ENCODE measurements at places on chromosomes 1 and 21. TPM values are rescaled to one million over a fixed set of nuclear protein-coding genes. Genes with fewer than 3 reads are reported as not detected.
A peak's percentile ranks its signal among the peaks of the same experiment; 100 is the strongest.

GRCh38 chr1:176826265-176826664 is 338.2 kb downstream of the ASTN1 start:
- no peaks in the 10 kb centered on the region for H3K27me3 ChIP-seq
- H3K4me1 ChIP-seq: no peaks in the 10 kb centered on the region
- H3K36me3 ChIP-seq: no peaks in the 10 kb centered on the region
- H3K27ac ChIP-seq: no peak overlapping the region

Gene DNAI4
- total RNA-seq: 5.9 TPM

GRCh38 chr1:230441183-230442029 is 15.3 kb upstream of the PGBD5 start:
- no peaks in the 10 kb centered on the region for H3K36me3 ChIP-seq
- H3K27me3 ChIP-seq: no peaks in the 10 kb centered on the region
- no peak for DNase-seq

DNA sequence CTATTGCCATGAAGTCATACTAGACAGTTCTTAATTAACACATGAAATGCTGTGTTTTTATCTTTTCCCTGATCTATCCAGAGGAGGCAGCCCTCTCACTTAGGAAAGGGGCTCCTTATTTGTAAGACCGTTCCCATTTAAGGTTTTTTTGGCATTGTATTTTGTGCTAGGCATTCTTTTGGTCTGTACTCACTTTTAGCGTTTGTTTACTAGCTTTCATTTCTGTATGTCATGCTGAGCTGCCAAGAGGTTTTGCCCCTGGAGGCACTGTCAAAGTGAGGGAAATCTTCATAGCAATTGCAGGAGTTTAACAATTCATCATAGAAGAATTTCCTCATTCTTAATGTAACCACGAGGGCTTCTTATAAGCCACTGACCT is 59.5 kb downstream of the MTR start:
- H3K4me3 ChIP-seq: no peak overlapping the region
- H3K4me1 ChIP-seq: no peaks in the 10 kb centered on the region
- H3K27ac ChIP-seq: no peak overlapping the region
- peaks cover 11% of the 10 kb centered on the region for H3K36me3 ChIP-seq
- H3K27me3 ChIP-seq: no peaks in the 10 kb centered on the region

- H3K27me3 ChIP-seq: no peaks in the 10 kb centered on the region
- H3K27ac ChIP-seq: no peak overlapping the region
- DNase-seq: no peak
- H3K4me1 ChIP-seq: no peaks in the 10 kb centered on the region
Observed at GRCh38 chr1:54816130-54816529, 15.0 kb upstream of the TTC22 start.

DNA sequence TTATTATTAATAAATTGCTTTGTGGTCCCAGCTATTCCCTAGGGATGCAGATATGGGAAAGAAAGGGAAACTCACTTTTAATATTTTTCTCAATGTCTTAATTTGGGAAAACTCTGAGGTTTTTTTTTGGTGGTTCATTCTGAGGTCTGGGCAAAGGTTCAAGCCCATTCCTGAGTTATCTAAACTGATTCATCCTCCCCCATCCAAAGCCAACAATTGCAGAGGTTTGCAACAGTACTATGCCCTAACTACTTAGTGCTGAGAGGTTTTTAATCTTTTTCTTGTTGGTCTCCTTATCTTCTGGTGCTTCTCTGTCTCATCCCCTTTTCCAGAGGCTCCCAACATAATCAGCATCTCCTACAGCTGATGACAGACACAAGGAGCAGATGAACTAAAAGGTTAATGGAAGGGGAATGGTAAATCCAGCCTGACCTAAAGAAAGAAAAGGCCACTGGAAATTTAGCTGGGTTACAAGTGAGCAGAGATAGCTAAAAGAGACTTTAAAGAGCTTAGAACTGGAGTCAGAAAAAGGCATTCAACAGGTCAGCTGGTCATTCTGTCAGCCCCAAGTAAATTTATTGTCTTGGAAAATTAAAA is 390.4 kb downstream of the TGFB2 start:
- no peaks in the 10 kb centered on the region for H3K36me3 ChIP-seq
- DNase-seq: no peak
- H3K4me3 ChIP-seq: no peak overlapping the region
- H3K27me3 ChIP-seq: no peaks in the 10 kb centered on the region

DNA sequence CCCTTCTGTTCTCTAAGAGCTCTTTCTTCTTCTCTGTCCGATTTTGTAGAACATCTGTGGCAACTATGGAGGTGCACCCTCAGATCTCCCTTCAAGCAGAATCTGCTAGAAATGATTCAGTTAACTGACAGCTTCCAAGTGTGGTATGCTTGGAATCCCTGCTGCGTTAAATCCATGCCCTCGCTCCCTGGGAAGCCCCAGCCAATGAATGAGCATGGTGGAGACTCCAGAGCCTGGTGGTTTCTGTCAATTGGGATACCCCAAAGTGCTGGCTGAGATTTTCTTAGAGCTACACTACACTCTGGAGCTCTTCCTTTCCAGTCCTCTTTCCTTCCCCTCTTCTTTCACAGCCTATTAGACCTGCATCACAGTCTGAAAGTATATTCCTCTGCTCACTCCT is 116.3 kb upstream of the C1orf21 start:
- no peaks in the 10 kb centered on the region for H3K4me1 ChIP-seq
- H3K36me3 ChIP-seq: no peaks in the 10 kb centered on the region
- H3K27me3 ChIP-seq: no peaks in the 10 kb centered on the region
- no peak overlapping the region for H3K4me3 ChIP-seq
- no peak overlapping the region for H3K27ac ChIP-seq
- DNase-seq: no peak

GRCh38 chr21:28332796-28333195 is 659.9 kb downstream of the LTN1 start:
- H3K27me3 ChIP-seq: no peaks in the 10 kb centered on the region
- no peak overlapping the region for H3K27ac ChIP-seq
- no peaks in the 10 kb centered on the region for H3K36me3 ChIP-seq
- H3K4me1 ChIP-seq: peaks cover 5% of the 10 kb centered on the region

GRCh38 chr1:63877816-63878215 is 104.0 kb downstream of the ROR1 start:
- no peaks in the 10 kb centered on the region for H3K36me3 ChIP-seq
- H3K27ac ChIP-seq: no peak overlapping the region
- no peak for DNase-seq
- no peak overlapping the region for H3K4me3 ChIP-seq
- peaks cover 8% of the 10 kb centered on the region for H3K4me1 ChIP-seq
- H3K27me3 ChIP-seq: no peaks in the 10 kb centered on the region

GRCh38 chr1:113978863-113979702 is at the start of gene OLFML3:
Gene OLFML3 (plus strand): TSS chr1:113979474. CDS start chr1:113979517, 43 bp downstream.
- H3K36me3 ChIP-seq: no peaks in the 10 kb centered on the region
- peak within 1 kb of the TSS; percentile 85 for H3K27ac ChIP-seq
- DNase-seq: peak; percentile 89
- H3K4me3 ChIP-seq: peak within 1 kb of the TSS; percentile 41

DNA sequence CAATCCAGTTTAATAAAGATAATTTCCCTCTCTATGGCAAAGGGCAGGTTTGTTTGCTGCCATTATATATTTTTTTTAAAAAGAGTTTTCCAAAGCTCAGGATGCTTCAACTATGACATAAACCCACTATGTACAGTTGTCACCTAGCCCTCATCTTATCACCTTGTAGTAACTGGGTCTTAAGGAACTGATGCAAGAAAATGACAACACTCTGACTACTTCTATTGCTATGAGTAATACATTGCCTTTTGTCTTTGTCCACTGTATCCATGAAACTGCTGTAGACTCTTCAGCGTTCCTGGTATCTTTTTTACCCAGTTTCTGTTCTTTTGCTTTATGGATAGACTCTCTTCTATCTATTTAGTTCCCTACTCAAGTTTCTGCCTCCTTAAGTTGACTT is 586.5 kb downstream of the NEGR1 start:
- H3K36me3 ChIP-seq: no peaks in the 10 kb centered on the region
- no peak overlapping the region for H3K4me3 ChIP-seq
- H3K4me1 ChIP-seq: no peaks in the 10 kb centered on the region
- DNase-seq: no peak

Gene S100A1
- total RNA-seq: 1,048 TPM

DNA sequence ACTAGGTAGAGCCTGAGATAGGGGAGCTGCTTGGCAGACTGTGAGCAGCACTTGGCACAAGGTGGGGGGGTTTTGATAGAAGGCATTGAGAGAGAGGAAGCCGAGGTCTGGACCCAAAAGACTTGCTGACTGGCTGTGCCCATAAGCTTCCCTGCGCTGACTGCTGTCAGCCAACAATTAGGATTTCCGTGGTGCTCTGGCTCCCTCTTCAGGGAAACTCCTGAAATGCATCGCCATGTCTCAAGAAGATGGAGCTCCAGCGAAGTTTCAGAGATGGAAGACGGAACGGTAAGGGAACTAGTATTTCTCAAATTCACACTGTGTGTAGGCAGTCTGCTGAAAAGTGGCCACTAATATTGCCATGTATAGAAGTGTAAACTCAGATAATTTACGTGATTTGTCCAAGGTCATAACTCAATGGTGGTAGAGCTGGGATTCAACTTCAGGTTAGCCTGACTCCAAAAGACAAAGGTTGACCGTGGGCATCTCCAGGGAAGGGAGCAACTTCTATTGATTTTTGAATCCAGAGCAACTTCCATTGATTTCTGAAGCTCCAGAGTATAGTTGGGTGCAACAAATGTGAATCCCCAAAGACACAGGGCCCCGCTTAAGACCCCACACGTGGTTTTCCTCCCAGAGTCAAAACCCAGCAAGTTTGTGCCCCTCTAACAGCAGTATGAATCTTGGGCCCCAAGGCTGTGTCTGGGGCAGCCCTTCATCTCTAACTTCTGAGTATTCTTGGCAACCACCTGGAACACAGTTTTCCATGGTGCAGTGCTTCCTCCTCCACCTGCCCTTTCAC is 44.5 kb upstream of the CRNN start:
- H3K27me3 ChIP-seq: no peaks in the 10 kb centered on the region
- H3K4me1 ChIP-seq: no peaks in the 10 kb centered on the region
- H3K36me3 ChIP-seq: no peaks in the 10 kb centered on the region
- H3K27ac ChIP-seq: no peak overlapping the region
- DNase-seq: peak; percentile 64
- no peak overlapping the region for H3K4me3 ChIP-seq

- H3K27me3 ChIP-seq: no peaks in the 10 kb centered on the region
- no peak overlapping the region for H3K27ac ChIP-seq
- no peaks in the 10 kb centered on the region for H3K36me3 ChIP-seq
- peaks cover 23% of the 10 kb centered on the region for H3K4me1 ChIP-seq
Observed at GRCh38 chr1:59046730-59047157, 250.2 kb upstream of the FGGY start.
